Activated CD4-positive, alpha-beta T cell treated with anti-CD3 and anti-CD28 coated beads, Interleukin-2, amount 50 U/mL, for 1 hour (primary cell): ENCODE measurements at places on chromosomes 12 and 14.

DNA sequence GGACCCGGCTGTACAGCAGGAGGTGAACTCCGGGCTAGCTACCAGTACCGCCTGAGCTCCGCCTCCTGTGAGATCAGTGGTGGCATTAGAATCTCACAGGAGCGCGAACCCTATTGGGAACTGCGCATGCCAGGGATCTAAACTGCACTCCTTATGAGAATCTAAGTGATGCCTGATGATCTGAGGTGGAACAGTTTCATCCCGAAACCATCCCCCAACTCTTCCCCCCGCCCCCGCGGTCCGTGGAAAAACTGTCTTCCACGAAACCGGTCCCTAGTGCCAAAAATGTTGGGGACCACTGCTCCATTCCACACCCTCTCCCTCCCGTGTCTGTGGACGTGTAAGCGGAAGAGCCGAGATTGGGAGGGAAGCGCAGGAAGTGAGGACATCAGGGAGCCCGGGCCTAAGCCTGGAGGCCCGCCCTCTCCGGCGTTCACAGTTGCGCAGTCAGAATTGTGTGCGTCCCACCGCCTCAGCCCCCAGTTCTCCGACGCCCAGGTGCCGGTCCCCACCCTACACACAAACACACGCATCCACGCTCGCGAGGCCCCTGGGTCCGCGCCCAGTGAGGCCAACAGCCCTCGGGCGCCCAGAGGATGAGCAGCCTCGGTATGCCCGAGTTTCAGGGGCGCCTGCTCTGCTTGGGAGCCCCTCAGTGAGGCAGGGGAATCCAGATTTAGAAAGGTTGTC is 1.8 kb upstream of the RNASE4 start:
- DNase-seq, result peak; percentile 72

- DNase-seq, result no peak
These were observed 170.1 kb upstream of the RTL1 start for GRCh38 chr14:101073598-101073965.

GRCh38 chr14:69519204-69520100 is 34.9 kb downstream of the PLEKHD1 start:
- no peak for DNase-seq

GRCh38 chr14:61330511-61330910 is 9.1 kb downstream of the PRKCH start:
- no peak for DNase-seq

DNA sequence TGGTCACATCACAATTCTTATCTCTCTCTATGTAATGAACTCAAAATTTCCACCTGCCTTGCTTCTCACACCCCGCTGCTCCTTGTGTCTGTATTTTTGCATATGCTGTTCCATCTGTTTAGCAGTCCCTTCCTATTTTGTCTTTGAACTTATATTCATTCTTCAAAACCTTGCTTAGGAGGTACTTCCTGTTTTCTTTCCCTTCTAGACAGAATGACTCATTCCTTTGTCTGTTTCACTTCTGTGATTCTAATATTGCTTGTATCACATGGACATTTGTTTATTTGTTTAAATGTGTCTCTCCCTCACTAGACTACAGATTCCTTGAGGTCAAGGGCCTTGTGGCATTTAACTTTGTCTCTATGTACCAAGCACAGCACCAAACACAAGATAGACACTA is 424.2 kb downstream of the ETNK1 start:
- no peak for DNase-seq
